ENCODE measurements at places on chromosomes 4 and X.

DNA sequence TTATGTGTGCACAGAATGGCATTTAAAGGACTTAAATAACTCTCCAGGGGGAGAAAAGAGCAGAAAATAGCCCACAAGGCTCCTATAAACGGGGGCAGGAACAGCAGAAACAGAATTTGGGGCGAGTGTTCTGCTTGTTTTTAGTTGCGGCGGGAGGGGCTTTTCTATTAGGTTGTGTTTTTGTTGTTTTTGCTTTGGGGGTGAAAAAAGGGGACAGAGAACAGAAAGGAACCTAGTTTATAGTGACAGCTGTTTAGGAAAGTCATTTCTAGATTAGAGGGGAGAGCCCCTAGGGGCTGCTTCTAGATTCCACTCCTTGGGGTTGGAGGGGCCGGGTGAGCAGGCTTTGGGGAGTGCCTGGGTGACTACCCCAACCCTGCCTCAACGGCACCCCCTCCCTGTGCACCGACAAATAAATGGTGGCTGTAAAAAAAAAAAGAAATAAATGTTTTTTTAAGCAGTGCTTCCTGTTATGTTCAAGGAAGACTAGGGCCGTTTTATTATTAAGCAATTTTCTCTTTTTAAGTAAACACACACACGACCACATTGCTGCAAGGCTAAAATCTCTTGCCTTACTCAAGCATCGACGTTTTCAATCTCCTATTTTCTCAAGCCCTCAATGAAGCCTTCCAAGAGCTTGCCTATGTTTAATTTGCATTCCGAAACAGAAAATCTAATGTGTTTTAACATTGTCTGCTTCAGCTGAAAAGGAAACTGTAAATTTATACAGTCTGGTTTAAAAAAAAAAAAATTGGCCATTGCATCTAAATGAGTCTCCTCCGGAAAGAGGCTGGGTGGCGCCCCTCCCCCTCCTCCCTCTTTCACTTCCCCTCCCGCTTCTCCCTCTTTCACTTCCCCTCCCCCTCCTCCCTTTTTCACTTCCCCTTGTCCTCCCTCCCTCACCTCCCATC lies 123.3 kb upstream of the TBL1X start:
- no peak for DNase-seq

DNA sequence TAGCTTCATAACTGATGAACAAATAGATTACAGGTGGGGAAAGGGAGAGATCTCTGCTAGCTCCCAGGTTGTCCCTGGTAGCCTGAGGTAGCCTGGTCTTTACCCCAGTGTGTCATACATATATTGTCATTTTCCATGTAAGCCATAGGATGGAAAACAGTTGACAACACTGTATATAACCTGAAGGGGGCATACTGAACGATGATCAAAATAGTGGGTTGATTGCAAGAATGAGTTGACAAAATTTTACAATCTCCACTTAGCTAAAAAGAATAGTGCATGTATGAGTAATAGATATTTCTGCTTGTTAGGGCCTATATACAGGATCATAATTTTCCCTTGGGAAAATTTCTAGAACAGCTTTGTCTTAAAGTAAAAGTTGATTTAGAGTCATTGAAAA lies 304.1 kb upstream of the HAND2 start:
- no peak for DNase-seq

DNA sequence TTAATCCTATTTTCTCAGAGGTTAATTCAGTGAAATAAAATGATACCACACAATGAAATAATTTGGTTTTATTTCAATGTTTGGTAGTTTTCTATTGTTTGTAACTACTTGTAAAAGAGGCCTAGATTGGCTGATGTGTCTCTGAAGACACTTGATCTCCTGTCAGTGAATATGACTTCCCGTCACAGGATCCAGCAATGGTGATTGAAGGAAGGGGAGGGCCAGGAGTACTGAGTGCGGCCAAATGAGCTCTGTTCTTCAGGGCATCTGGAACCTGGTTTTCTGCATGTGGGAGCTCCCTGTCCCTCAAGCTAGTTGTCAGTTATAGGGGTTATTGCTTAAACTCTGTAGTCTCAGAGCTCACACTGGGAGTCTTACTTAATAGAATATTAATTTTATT lies 86.5 kb upstream of the OTUD4 start:
- DNase-seq = no peak

- no peak for DNase-seq
Measured at GRCh38 chrX:119935215-119935874, 8.2 kb downstream of the NKAP start.

DNA sequence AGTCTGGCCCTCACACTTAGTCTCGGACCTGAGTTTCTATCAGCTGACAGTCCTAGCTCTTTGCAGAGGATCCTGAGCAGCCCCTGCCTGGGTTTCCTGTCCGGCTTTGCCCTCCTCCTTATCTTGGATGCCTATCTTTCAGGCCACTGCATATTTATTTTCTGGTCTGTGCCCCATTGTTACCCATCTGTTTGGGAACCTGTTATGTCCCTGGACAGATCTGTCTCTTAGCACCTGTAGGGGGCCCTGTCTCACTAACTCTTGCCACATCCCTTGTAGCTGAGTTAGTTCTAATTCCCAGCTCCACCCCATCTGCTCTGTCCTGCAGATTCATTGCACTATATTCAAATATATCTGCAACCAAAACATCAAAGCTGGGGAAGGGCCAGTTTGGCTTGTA lies 514.9 kb upstream of the LCORL start:
- DNase-seq = no peak

GRCh38 chr4:38670939-38671591 lies 7.1 kb downstream of the KLF3 start:
- DNase-seq = no peak

DNA sequence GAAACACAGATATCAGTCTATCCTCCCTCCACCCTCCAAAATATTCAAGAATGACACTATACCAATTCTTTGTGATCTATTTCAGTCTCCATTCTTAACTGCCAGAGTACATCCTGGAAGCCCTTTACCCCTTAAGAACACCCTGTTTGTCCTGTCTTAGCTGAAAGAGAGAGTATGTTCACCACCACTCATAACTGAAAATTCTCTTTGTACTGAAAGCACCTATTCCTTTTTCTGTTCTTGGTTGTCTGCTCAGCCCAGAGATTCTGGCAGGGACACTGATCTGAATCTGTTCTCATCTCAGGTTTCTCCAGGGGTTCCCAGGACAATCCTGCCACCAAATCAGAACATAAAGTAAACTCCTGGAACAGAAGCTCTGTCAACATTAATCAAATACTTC lies 25.4 kb upstream of the EREG start:
- no peak for DNase-seq

DNA sequence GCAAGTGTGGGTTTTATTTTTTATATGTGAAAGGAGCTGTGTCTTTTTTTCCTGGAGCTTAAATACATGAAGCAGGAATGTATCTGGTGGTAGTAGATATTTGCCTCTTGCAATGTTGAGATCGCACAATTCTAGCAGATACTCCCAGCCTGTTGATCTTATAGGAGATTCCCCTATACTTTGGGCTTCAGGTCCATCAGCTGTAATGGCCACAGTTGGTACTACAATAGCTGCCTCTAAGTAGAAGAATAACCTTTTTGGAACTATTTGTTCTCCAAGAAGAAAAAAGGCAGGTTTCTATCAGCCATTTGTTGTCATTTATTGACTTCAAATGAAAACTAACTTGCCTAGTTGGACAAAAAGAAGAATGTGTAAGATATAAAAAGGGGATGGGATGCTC lies 37.7 kb downstream of the LIMCH1 start:
- DNase-seq = no peak

DNA sequence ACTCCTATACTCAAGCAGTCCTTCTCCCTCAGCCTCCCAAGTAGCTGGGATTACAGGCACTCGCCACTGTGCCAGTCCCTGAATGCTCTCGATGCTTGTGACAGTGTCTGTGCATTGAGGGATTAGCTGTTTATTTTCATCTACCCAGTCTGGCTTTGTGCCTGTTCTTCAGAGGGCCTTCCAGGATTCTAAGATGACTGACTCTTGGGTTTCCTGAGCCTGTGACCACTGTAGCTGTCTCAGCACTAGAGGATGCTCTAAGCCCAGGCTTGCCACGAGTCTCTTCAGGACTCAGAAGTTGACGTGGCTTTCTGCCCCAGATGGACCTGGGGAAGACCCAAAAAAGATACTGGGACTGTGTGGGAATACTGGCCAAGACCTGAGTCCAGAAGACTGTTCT lies 201.4 kb downstream of the ARHGAP10 start:
- DNase-seq = no peak

DNA sequence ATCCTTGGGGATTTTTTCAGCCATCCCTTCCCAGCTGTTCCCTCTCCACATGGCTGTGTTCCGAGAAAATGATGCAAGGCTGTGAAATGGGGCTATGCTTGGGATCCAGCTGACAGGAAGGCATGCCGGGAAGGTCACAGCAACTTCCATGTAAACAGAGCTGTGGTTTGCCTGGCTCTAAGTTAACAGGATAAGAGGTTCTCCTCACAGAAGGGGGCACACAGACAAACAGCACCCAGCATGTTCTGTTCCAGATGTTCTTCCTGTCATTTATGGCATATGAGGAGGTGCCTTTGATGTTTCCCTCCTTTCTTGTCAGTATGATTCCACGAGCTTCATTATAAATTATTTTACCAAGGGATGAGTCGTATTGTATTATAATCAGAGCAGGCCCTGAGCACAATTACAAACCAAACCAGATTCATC lies 220.7 kb downstream of the ANTXR2 start:
- DNase-seq = no peak

GRCh38 chr4:111268769-111269414 lies 646.0 kb upstream of the PITX2 start:
- no peak for DNase-seq

GRCh38 chr4:144591401-144591800 lies 54.6 kb upstream of the HHIP start:
- DNase-seq = no peak

- DNase-seq = no peak
Measured at GRCh38 chr4:120198411-120198810, 131.8 kb upstream of the MAD2L1 start.

- no peak for DNase-seq
Measured at GRCh38 chrX:138938003-138938402, 226.5 kb upstream of the FGF13 start.

GRCh38 chrX:11040996-11041395 lies 70.1 kb upstream of the HCCS start:
- no peak for DNase-seq

GRCh38 chrX:115939070-115939469 lies 231.5 kb upstream of the AGTR2 start:
- DNase-seq = no peak

DNA sequence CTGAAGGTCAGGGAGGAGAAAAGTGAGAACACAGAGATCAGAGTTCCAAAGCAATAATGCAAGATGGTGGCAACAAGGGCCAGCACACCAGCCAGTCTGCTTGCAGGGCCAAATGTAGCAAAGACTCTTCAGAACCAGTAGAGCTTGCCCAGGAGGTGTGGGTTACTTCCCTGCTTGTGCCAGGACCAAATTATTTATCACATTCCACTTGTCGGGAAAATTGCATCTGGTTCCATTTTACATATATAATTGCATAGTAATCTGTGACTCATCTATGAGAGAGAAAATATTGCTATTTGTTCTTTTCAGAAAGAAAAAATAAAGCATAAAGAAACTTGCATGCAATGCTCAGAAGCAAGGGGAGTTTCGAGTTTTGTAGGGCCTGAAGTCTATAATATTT lies 41.4 kb downstream of the MAML3 start:
- DNase-seq = no peak

- DNase-seq = no peak
Measured at GRCh38 chrX:65862638-65863037, 177.2 kb downstream of the VSIG4 start.

- DNase-seq = no peak
Measured at GRCh38 chrX:110159865-110160264, 157.0 kb downstream of the TMEM164 start.

DNA sequence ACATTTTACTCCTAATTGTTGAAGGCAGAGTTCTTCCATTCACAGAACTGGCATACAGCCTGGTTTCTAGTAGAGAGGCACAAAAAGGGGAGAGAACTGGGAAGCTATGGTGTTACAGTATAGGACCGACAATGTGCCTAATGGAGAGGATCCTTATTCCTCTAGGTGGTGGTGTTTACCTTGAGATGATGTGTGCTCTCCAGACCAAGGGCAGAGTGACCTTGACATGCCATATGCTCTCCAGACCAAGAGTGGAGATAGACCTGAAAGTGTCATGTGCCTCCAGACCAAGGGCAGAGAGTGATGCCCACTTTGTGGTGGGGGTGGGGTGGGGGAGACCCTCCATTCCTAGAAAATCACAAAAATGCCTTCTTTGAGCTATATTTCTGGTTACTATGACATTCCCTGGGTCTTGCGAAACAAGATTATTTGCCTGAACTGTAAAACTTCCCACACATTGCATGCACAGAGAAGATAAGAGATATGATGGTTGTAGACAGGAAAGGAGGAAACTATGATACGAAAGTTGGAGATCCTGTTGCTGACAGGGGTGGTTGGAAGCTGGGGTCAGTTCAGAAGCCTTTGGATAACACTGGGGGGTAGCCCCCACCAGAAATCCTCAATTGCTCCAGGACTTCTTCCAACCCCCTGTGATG lies 119.7 kb downstream of the TEX13C start:
- no peak for DNase-seq

DNA sequence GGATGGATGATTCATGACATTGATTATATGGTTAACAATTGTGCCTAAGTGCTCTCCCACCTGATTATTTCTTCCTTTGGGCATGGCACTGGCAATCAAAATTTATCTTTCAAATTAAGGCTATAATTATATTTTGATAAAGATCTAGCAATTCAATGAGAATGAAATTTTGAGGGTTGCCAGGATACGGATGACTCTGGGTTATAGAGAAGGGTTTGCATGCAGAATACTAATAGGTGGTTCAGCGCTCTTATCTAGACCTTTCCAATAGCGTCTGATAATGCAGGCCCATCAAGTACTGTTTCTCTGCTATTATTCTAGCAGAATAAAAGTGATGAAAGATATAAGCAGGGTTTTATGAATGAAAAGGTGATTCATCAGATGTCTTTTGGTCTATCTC lies 74.9 kb upstream of the SCML1 start:
- DNase-seq = no peak

- DNase-seq = no peak
Measured at GRCh38 chr4:181702864-181703495, 540.2 kb upstream of the TENM3 start.

DNA sequence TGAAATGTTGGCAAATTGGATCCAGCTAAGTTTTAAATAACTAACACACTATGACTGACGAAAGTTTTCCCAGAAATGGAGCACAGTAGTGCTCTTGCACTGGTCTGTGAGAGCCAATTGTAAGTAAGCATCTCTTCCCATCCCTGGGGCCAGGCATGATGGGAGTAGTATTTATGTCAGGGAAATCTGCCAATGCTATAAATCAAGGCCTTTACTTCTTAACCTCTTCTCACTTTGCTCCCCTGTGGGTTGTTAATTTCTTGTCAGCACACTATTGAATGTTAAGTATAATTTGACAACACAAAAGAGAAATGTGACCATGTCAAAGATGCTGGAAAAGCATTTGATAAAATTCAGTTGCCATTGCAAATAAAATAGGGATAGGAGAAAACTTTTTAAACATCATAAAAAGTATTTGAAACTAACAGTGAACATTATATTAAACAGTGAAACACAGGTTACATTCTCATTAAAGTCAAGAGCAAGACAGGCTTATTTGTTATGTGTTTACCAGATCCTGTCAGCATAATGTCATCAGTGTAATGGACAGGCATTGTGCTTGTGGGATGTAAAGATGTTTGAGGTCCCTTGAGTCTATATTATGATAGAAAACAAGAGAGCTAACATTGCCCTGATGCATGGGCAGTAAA lies 5.0 kb downstream of the F8A1 start:
- DNase-seq = no peak

GRCh38 chrX:131262738-131263679 lies 26.1 kb downstream of the IGSF1 start:
- DNase-seq = no peak
